ENCODE measurements at places on chromosomes 2 and 18.

DNA sequence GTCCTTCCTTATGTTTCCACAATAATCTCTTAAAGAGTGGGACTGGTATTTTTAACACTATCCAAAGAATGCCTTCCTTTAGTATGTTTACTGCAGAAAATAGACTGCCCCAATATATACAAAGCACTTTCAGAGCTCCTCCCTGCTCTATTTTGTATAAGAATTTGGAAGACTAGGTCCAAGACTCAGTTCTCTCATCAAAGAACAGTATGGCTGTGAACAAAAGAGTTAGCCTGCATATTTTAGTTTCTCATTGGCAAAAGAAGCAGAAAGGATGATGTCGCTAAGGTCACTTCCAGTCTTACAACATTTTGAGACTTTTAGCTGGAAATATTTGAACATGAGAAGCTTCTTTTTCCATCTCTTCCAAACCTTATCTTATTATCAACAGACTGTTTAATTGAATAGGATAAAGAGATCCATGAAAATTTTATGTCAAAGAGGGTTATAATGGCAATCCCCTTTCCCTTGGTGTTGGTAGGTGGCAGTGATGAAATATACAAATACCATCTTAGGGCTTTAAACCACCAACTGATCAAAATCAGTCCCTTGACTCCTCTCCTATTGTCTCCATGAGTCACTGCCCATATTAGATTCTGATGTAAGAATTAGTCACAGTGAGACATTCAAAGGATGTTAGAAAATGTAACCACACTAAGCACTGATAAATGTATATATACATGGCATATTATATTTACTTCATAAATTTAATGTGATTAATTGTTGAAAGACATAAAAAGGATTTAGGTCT lies 266.9 kb upstream of the DSEL start:
- DNase-seq = no peak

- DNase-seq = no peak
These were observed 352.6 kb upstream of the CWC22 start for GRCh38 chr2:180359522-180360282.

- no peak for DNase-seq
These were observed 9.7 kb downstream of the CAMKMT start for GRCh38 chr2:44371445-44371844.

DNA sequence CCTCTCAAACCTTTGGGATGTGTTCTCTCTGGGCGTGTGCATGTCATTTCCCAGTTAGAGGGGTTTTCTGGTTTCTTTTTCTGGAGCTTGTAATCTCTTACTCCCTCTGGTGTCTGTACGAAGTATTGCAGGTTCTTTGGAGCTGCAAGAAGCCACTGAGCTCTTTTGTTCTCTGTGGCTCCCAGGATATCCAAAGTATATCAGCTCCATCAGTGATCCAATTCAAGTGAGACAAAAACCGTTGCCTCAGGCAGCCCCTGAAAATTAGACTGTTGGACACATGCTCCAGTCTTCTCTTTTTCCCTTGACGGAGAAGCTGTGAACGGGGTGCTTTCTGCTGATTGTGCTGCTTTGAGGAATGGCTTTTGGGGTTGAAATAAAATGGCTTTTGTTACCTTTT lies 59.0 kb upstream of the LDLRAD4 start:
- no peak for DNase-seq

GRCh38 chr2:100978582-100979191 lies 23.4 kb upstream of the RPL31 start:
- no peak for DNase-seq

- DNase-seq = no peak
These were observed at the start of gene MBD5 for GRCh38 chr2:148021059-148021861. Gene MBD5, plus strand, starts transcription at chr2:148021091.

- DNase-seq = no peak
These were observed 4.1 kb downstream of the HOXD3 start for GRCh38 chr2:176160986-176161824.

DNA sequence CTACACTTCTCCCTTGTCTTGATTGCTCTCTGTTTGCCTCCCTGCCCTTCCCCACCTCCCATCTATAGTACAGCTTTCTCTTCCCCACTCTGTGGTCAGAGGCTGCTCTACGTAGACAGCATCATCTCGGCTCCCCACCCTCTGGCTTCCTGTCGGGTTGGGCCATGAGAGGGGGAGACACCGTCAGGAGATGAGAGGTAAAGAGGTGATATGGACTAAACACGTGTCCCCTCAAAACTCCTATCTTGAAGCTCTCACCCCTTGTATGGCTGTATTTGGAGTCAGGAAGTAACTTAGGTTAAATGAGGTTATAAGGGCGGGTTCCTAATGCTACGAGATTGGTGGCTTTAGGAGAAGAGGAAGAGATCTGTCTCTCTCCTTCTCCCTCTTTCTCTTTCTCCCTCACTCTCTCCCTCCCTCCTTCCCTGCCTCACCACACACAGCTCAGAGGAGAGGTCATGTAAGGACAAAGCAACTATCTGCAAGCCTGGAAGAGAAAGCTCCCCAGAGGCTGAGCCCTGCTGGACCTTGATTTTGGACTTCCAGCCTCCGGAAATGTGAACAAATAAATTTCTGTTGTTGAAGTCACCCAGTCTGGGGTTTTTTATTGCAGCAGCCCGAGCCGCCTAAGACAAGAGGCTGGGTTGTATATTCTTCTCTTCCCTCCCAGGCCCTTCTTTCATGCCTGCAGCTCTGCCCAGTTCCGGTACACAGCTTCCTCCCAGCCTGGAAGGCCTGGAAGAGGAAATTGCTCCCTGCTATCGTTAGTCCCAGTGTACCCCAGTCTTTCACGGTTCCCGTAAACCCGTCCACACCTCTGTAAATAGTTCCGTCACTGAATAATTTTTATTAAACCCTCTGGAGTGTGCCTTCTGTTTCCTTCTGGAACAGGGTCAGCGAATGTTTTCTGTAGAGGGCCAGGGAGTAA lies 138.0 kb downstream of the AKAIN1 start:
- DNase-seq = no peak

DNA sequence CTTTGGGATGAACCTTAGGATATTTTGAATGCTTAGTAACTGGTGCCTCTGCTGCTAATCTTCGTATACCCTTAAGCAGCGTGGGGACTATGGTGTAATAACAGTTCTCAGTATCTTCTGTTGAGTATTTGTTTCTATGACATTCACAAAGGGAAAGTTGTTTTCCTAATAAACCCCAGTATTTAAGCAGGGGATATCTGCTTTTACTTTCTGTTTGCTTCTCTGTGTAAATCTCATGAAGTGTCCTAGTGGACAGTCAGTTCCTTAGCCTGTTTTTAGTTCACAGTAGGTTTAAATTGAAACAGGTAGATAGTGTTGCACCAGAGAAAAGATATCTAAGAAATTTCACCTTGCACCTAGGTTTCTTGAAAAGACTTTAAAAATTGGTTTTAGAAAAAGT lies 14.9 kb downstream of the KIAA1328 start:
- no peak for DNase-seq

DNA sequence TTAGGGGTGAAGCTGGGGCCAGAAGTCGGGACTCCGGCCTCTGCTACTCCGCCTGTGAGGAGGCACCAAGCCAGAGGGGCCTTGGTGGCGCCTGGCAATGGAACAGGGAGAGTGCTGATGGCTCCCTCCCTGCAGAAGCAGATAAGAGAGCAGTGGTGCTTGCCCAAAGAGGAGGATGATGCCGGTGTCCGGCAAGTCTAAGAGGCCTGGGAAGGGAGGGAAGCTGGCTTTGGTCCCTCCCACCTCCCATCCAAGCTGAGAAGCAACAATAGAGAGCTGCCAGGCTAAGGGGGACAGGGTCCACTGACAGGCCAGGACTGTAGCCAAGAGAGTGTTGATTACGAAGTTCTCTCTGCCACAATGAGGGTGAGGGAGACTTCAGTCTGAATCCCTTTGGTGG lies 479.5 kb downstream of the TNS1 start:
- DNase-seq = no peak

DNA sequence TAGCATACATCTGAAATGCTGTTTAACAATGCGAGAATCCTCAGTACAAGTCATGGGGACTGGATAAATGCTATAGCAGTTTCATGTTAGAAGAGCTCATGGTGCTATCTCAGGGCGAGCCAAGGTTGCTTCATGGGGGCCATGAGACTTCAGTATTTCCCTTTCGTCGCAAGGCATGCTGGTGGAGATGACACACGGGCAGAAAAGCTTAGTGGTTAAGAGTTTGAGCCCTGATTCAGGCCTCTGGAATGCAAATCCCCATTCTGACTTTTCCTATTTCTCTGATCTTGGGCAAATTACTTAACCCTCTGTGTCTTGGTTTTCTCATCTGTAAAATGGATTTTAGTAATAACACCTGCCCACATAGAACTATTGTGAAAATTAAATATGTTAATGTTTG lies 57.4 kb upstream of the EPHA4 start:
- no peak for DNase-seq

DNA sequence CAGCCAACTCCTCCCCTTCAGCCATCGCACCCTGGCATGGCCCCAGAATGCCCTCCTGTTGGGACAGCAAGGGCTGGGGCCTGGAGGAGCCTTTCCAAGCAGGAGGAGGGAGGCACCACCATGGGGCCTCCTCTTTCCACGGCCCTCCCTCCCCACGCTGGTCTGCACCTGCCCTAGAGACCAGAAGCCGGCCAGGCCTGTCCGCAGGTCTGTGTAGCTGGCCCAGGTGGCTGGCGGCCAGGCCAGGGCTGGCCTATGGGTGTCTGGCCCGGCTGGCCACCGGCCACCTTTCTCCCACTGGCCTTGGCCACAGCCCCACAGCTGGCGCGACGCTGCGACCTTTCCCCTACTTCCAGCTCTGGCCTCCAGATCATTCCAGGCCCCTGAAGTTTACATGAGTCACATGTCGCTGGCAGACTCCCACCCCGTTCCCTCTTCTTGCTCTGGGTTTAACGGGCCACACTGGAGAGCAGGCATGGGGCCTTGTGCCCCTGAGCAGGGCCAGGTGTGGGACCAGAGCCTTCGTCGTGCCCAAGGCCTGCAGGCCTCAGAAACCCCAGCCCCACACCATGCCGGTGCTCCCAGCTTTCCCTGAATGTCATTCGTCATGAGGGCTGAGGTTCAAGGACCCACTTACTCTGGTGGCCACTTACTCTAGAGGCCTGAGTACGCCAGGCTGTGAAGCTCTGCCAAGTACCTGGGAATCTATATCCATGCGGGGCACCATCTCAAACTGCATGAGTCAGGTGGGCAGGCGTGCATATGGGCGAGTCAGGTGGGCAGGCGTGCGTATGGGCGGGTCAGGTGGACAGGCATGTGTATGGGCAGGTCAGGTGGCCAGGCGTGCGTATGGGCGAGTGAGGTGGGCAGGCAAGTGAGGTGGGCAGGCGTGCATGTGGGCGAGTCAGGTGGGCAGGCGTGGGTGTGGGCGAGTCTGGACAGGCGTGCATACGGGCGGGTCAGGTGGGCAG lies 33.3 kb upstream of the KLF11 start:
- DNase-seq = no peak

GRCh38 chr2:187188783-187189631 lies 259.0 kb downstream of the CALCRL start:
- no peak for DNase-seq

GRCh38 chr2:239249776-239250175 lies 151.0 kb downstream of the HDAC4 start:
- DNase-seq = no peak
